ENCODE measurements at places on chromosomes 5 and 9. TPM values are rescaled to one million over a fixed set of nuclear protein-coding genes. Genes with fewer than 3 reads are reported as not detected.

The ORM2 gene
- total RNA-seq: not detected

The LCN15 gene
- total RNA-seq: not detected

DNA sequence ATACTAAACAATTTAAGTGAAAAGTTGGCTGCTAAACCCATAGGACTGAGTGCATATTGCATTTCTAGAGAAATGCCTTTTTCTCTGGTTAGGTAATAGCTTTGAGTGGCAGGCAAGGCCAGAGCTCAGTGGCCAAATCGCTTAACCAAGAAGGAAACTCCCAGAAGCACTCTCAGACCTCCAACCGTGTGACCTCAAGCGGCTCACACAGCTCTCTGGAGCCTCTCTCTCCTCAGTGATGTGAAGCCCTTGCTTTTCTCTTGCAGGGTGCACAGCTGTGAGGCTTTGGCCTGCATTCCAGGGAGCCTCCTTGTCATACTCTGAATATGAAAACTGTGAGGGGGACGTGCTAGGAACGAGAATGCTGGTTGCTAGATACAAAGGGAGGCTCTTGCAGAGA, 106.7 kb downstream of the INSYN2B start:
- DNase-seq: peak; percentile 21
- H3K36me3 ChIP-seq: no peaks in the 10 kb centered on the region
- H3K4me3 ChIP-seq: no peak overlapping the region
- H3K27ac ChIP-seq: no peak overlapping the region
- H3K27me3 ChIP-seq: no peaks in the 10 kb centered on the region

DNA sequence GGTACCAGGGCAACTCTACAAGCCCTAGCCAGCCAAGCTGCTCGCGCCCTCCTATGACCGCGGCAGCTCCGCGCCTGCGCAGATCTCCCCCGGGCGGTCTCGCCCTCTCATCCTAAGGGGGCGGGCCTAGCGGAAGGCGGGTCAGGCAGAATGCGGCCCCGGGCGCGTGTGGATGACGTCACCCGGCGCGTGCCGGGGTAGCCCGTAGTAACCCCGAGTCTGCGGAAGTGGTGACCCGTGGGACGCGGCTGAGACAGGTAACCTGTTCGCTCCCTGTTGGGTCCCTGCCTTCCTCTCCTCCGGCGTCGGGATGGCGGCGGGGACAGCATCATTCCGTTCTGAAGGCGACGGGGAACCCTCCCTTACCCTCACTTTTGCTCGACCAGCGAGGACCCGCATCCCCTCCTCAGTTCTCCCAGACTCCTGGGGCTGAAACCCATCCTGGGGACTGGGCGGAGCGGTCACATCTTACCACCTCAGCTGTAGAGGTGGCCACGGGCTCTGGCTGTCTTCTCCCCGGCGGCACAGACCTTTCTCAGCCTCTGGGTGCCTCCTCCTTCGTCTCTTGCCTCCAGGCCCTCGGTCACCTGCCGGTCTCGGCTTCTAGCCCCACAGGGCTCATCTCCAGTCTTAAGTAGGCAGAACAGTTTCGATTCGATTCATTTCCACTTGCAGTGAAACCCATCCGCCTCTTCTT, at the start of gene AOPEP:
AOPEP (plus strand) TSS at position 205 of the 697 bp plus-strand sequence. CDS start 33,085 bp downstream, outside the sequence.
- H3K4me1 ChIP-seq: peaks cover 10% of the 10 kb centered on the region
- peak within 1 kb of the TSS; percentile 92 for H3K4me3 ChIP-seq
- no peaks in the 10 kb centered on the region for H3K36me3 ChIP-seq
- H3K27me3 ChIP-seq: no peaks in the 10 kb centered on the region
- peak; percentile 95 for DNase-seq
- H3K27ac ChIP-seq: peak within 1 kb of the TSS; percentile 87

The CAMK2A gene
- 78.1 TPM for total RNA-seq

DNA sequence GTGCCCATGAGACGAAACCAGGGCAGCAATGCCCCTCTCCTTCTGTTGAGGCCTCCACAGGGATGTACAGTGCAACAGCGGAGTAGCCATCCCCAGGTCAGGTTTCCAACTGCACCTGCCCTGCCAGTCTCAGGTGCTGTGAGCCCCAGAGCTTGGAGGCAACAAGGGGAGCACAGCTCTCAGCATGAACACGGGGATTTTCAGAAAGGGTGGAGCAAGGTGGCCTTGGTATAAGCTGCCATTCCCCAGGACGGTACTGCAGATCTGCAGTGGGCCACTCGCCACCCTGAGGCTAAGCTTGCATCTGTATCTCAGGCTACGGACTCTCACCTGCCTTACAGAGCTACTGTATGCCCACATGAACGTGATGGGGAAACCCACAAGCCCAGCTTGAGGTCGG, 103.6 kb downstream of the GABBR2 start:
- no peaks in the 10 kb centered on the region for H3K27me3 ChIP-seq
- DNase-seq: no peak
- no peak overlapping the region for H3K27ac ChIP-seq
- H3K4me1 ChIP-seq: no peaks in the 10 kb centered on the region

The MARCHF6 gene
- total RNA-seq: 151 TPM

- no peaks in the 10 kb centered on the region for H3K27me3 ChIP-seq
- no peak overlapping the region for H3K4me3 ChIP-seq
- H3K27ac ChIP-seq: no peak overlapping the region
- H3K4me1 ChIP-seq: no peaks in the 10 kb centered on the region
- H3K36me3 ChIP-seq: no peaks in the 10 kb centered on the region
Measured at GRCh38 chr9:26551971-26552370, 340.6 kb downstream of the CAAP1 start.
